AG08396 (cell line): ENCODE measurements at places on chromosomes 12 and 14.

- no peak for DNase-seq
Measured at GRCh38 chr12:6771091-6771495, 1.2 kb upstream of the LAG3 start.

- DNase-seq: no peak
Measured at GRCh38 chr12:2451497-2451896, 343.3 kb upstream of the FKBP4 start.

DNA sequence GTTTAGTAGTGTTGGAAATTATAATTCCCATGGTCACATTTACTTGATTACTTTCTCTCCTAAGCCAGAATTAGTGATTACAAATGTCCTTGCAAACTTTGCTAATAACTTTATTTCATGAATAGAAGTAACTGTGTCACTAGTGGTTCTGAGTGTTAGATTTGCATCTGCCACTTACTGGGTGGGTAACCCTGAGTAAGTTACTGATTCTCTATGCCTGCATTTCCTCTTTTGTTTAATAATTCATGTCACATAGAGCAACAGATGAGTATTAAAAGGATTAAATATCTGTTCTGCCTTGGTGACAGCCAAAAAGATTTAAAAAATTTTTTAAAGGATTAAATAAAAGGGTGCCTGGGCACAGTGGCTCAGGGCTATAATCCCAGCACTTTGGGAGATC is 78.6 kb downstream of the BHLHE41 start:
- no peak for DNase-seq

- no peak for DNase-seq
Measured at GRCh38 chr12:20305470-20305869, 62.9 kb upstream of the PDE3A start.

GRCh38 chr14:105053996-105054395 is 11.2 kb downstream of the GPR132 start:
- DNase-seq: no peak

DNA sequence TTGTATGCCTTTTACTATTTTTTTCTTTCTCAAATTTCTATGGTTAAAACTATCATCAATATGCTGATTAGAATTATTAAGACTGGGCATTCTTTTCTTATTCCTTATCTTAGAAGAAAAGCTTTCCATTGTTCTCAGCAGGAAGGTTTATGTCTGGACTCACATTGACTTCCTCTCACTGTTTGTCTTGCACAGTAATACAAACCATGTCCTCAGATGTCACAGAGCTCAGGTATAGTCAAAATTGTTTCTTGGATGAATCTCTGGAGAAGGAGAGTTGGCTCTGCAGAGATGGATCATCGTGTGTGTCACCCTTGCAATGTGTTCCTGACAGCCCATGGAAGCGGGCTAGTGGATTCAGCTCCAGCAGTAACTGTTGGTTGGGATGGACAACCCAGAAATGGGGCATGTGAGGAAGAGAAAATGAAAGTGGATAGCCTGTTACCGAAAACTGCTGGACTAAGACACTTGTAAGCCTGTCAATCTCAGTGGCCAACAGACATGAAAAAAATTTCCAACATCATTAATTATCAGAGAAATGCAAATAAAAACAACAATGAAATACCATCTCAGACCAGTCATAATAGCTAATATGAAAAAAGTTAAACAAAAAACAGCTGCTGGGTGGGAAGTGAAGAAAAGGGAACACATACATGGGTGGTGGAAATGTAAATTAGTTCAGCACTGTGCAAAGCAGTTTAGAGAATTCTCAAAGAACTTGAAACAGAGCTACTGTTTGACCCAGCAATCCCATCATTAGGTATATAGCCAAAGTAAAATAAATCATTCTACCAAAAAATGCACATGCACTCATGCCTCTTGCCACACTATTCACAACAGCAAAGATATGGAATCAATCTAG is 967.8 kb downstream of the TMEM121 start:
- no peak for DNase-seq
